Breast epithelium (tissue), 4 donors: ENCODE measurements at places on chromosomes 2 and 18.

DNA sequence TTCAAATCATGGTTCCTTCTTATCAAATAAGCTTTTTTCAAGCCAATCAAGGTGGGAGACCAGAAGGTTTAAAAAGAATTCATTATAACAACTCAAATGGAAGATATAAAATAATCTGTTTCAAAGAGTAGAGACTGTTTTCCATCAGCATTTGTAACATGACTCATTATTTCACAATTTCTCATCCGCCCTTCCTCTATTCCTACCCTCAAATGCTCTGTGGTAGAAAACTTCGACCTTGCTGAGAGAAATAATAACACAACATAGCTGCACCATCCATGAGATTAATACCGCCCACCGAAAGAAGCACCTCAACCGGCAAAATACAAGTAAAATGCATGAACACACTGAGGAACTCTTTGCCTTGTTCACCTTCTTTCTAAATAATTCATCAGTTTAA, 2039.2 kb upstream of the CELF4 start:
- no peak for DNase-seq

DNA sequence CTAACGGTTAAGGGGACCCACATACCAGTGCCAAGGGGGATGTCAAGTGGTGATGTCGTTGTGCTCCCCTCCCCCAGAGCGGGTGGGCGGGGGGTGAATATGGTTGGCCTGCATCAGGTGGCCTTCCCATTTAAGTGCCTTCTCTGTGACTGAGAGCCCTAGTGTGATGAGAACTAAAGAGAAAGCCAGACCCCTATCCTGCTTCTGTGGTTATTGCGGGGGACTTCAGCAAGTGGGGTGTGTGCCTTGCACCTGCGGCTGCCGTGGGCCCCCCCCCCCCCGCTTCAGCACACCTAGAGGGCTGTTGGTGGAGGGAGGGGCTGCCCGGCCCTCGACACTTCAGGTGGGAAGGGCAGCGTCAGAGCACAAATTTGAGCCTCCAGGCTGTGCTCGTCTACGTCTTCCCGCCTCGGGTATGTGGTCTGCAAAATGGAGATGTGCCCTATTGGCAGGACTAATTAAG, 6.1 kb downstream of the CTDSP1 start:
- DNase-seq = no peak

GRCh38 chr2:74007711-74008110, 23.0 kb downstream of the TET3 start:
- DNase-seq = no peak

DNA sequence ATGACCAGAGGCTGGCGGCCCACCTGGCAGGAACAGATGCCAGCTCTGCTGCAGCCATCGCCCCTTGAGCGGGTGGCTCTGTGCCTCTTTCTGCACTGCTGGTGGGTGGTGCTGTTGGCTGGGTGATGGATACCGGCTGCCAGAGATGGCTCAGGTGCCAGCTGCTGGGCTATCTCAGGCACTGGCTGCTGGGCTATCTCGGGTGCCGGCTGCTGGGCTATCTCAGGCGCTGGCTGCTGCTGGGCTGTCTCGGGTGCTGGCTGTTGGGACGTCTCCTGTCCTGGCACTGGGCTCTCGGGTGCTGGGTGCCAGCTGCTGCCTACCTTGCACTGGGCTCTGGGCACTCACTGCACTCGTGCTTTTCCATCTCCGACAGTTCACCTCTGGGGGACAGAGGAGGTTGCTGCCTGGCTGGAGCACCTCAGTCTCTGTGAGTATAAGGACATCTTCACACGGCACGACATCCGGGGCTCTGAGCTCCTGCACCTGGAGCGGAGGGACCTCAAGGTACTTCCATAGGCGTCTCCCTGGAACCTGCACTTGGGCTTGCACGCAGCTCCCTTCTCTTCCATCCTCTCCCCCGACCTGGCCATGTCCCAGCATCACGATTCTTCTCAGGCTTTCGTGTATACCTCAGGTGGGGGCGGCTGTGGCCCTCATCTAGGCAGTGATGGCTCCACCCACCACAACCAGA, 98.4 kb downstream of the USP40 start:
- no peak for DNase-seq

GRCh38 chr18:11310476-11311086, 161.2 kb upstream of the PIEZO2 start:
- DNase-seq = no peak
